ENCODE measurements at places on chromosomes 5 and 9. TPM values are rescaled to one million over a fixed set of nuclear protein-coding genes. Genes with fewer than 3 reads are reported as not detected.

GRCh38 chr5:15601274-15601673 lies 101.3 kb downstream of the FBXL7 start:
- no peak for DNase-seq
- no peaks in the 10 kb centered on the region for H3K4me1 ChIP-seq
- no peak overlapping the region for H3K4me3 ChIP-seq
- no peak overlapping the region for H3K27ac ChIP-seq

- H3K4me3 ChIP-seq, result no peak overlapping the region
- peaks cover 3% of the 10 kb centered on the region for H3K36me3 ChIP-seq
- DNase-seq, result no peak
Observed at GRCh38 chr5:131747180-131748105, 49.4 kb downstream of the FNIP1 start.

DNA sequence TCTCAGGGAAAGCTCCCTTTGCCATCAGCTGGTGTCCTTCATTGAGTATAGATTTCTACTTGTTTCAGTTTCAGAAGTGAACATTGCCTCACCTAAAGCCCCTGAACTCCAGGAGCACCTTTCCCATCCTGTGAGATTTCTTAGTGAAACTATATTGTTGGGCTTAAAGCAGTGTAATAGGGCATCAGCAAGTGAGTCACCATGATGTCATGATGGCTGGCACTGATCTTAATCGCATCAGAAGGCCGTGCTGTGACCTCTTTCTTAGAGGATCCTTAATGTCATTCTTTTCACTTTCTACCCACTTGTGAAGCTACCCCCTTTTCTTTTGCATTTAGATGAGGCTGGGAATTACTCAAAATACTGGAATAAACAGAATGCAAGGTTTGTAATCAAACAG lies 401.3 kb downstream of the MTRR start:
- no peak overlapping the region for H3K4me3 ChIP-seq
- no peaks in the 10 kb centered on the region for H3K4me1 ChIP-seq
- H3K36me3 ChIP-seq, result no peaks in the 10 kb centered on the region

- H3K4me3 ChIP-seq, result no peak overlapping the region
- H3K27ac ChIP-seq, result no peak overlapping the region
- DNase-seq, result no peak
- H3K27me3 ChIP-seq, result no peaks in the 10 kb centered on the region
- no peaks in the 10 kb centered on the region for H3K36me3 ChIP-seq
Observed at GRCh38 chr5:159478950-159479349, 148.7 kb upstream of the IL12B start.

DNA sequence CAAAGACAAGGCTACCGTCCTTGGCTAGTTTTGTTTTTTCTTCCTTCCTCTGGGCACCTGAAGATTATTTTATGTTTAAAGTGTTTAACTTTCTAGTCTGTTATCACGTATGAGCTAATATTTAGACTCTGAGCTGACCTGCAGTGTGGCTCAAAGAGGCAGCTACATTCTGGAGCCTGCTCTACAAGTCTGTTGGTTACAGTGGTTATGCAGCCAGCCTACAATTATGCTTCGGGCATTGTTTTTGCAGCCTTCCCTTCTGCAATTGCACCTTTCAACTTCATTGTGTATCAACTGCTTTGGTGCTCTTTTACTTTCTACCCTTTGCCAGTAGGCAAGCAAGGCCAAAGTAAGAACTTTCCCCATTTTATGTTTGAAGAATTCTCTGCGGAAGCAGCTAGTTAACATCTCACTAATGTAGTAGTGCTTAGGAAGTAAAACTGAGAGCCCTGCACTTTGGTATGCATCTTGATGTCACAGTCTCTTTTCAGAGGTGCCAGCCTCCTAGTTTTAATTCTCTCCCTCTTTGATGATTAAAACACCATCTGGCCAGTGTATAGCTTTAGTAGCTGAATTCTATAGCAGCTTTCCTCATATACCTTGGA lies 322.1 kb downstream of the FAM170A start:
- no peaks in the 10 kb centered on the region for H3K4me1 ChIP-seq
- no peaks in the 10 kb centered on the region for H3K27me3 ChIP-seq
- no peaks in the 10 kb centered on the region for H3K36me3 ChIP-seq
- no peak overlapping the region for H3K4me3 ChIP-seq
- no peak overlapping the region for H3K27ac ChIP-seq

GRCh38 chr5:82597437-82597836 lies 319.3 kb upstream of the RPS23 start:
- no peaks in the 10 kb centered on the region for H3K4me1 ChIP-seq
- no peaks in the 10 kb centered on the region for H3K27me3 ChIP-seq
- no peak for DNase-seq

DNA sequence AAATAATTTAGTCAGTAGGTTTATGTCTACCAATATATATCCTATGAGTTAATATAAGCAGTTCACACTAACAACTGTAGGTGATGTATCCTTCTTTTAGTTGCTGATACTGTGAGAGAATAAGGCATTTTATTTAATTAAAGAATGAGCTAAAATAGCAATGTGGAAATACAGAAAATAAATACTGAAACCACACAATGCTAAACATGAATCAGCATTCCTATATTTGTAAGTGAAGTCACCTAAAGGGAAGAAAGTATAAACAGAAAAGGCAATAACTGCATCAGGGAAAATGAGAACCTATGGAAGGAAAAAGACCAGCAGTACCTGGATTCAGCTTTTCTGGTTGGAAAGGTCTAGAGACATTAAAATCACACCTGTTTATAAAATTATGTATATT lies 336.0 kb downstream of the PDE4D start:
- H3K4me3 ChIP-seq, result no peak overlapping the region
- no peaks in the 10 kb centered on the region for H3K36me3 ChIP-seq
- no peaks in the 10 kb centered on the region for H3K27me3 ChIP-seq
- H3K4me1 ChIP-seq, result no peaks in the 10 kb centered on the region

DNA sequence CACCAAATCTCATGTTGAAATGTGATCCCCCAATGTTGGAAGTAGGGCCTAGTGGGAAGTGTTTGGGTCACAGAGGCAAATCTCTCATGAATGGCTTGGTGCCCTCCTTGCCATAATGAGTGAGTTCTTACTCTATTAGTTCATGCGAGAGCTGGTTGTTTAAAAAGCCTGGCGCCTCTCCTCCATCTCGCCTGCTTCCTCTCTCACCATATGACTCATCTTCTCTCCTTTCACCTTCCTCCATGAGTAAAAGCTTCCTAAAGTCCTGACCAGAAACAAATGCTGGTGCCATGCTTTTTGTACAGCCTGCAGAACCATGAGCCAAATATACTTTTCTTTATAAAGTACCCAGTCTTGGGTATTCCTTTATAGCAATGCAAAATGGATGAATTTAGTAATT lies 20.9 kb upstream of the ARHGAP26 start:
- no peaks in the 10 kb centered on the region for H3K27me3 ChIP-seq
- DNase-seq, result peak; percentile 8
- no peaks in the 10 kb centered on the region for H3K36me3 ChIP-seq

- H3K4me1 ChIP-seq, result no peaks in the 10 kb centered on the region
- no peak overlapping the region for H3K27ac ChIP-seq
- no peaks in the 10 kb centered on the region for H3K27me3 ChIP-seq
Observed at GRCh38 chr5:40594811-40595210, 84.9 kb upstream of the PTGER4 start.

DNA sequence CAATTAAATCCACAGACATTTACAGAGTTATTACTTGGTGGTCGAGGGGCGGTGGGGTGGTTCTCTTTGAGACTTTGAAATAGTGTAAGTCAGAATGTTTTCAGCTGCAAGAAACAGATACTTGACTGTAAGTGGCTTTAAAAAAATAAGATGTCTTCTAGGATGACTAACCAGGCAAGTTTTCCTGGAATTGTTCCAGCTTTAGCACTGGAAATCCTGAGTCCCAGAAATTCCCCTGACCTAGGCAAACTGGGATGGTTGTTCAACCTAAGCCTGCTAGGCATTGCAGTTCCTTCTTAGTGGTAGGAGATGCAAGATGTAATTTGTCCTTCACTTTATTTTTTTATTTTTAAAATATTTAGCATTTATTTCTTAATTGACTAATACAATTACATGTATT lies 169.5 kb upstream of the POC5 start:
- H3K4me3 ChIP-seq, result no peak overlapping the region
- no peaks in the 10 kb centered on the region for H3K36me3 ChIP-seq
- DNase-seq, result peak; percentile 2
- H3K4me1 ChIP-seq, result no peaks in the 10 kb centered on the region
- no peaks in the 10 kb centered on the region for H3K27me3 ChIP-seq

DNA sequence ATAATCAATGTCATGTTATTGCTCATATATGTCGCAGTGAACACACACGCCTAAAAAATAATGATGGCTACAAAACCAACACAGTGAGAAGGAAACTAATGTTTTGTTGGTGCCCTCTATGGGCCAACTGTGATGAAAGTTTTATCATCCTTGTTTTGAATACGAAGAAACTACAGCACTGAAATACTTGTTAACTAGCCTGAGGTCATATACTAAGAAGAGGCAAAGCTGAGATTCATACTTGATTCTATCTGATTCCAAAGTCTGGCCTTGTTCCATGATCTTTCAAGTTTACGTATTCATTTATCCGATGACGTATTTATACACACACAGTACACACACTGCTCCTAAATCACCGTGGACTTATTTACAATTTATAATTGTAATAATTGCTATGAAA lies 16.1 kb upstream of the DRD1 start:
- H3K27ac ChIP-seq, result no peak overlapping the region
- DNase-seq, result no peak

GRCh38 chr5:1246711-1247431 lies 21.7 kb downstream of the SLC6A18 start:
- peak; percentile 68 for DNase-seq
- H3K36me3 ChIP-seq, result no peaks in the 10 kb centered on the region
- no peak overlapping the region for H3K27ac ChIP-seq
- H3K27me3 ChIP-seq, result no peaks in the 10 kb centered on the region

DNA sequence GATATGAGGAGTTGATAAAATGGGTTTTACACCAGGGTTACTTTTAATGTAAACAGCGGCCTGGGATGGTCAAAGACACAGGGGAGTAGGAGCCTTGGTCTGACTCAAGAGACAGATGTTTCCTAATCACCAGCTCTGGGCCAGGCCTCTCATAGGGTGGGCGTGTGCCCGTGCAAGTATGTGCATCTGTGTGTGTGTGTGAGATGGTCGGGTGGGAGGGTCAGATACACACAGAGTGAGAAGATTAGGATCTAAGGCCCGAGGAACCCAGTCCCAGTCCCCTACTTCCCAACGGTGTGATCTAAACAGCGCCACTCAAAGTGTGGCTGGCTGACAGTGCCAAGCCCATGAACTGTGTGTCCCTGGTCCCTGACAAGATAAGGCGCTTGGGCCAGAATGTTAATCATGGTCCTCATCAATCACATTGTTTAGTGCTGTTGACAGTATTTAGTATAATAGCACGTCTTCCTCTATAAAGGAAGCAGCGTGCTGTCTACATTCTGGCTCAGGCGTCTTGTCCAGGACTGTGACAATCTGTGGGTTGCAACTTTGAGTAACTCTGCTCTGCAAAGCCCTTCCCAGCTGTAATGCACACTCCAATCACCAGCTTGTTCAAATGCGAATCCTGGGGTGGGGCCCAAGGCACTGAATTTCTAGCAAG lies 173.7 kb downstream of the DAB2IP start:
- no peak for DNase-seq
- H3K27ac ChIP-seq, result no peak overlapping the region
- H3K4me3 ChIP-seq, result no peak overlapping the region
- no peaks in the 10 kb centered on the region for H3K36me3 ChIP-seq

- no peaks in the 10 kb centered on the region for H3K27me3 ChIP-seq
- H3K27ac ChIP-seq, result no peak overlapping the region
- no peak overlapping the region for H3K4me3 ChIP-seq
Observed at GRCh38 chr5:134453016-134453415, 41.3 kb upstream of the CDKN2AIPNL start.

DNA sequence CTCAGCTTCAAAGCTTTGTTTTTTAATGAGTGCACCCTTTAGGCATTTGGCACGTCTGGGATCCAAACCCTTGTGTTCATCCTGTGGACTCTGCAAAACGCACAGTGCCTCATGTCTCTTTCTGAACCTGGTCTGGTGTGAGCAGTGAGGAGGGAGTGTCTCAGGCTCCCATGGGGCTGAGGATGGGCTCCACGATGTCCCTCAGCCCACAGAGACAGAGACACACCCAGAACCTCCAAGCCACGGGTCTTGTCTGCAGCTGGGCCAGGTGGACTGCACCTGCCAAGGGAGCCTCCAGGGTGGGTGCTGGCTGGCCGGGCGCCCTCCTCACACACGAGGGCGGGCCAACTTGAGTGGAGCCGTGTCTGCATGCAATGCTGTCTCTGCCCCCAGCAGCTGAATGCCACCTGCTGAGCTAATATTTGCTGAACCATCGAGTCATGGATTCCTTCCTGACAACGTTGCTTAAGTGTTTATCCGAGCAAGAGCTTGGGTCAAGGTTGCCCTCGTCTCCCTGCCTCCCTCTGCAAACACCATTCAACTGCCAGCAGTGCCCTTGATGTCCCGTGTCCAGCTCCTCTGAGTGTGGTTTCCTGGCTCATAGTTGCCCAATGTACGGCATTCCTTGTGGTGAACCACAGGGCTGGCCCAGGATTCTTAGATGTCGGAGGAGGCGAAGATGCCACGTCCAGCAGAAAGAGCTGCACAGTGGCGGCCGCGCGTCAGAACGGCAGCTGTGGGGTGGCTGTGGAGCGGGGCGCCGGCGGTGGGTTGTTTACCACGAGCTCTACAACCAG lies 31.4 kb upstream of the LPCAT1 start:
- H3K27me3 ChIP-seq, result no peaks in the 10 kb centered on the region
- H3K36me3 ChIP-seq, result no peaks in the 10 kb centered on the region
- no peak overlapping the region for H3K4me3 ChIP-seq
- H3K27ac ChIP-seq, result no peak overlapping the region

DNA sequence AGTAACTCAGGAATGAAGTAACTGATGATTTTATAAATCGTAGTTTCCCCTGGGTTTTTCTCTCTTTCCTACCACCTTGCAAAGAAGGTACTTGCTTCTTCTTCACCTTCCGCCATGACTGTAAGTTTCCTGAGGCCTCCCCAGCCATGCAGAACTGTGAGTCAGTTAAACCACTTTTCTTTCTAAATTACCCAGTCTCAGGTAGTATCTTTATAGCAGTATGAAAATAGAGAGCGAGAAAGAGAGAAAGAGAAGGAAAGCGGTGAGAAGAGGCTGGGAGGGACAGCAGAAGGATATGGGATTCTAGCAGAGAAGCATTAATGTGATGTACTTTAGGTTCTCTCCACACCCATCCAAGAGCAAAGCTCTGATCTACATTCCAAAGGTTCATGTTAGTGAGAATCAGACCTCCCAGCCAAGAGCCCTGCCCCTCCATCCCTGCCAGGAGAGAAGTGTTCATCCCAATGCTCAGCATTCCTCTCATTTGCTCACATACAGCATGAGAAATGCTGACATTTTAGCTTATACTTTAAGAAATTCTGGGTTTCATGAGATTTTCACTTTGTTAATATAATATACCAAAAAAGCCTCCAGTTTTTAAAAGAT lies 185.0 kb upstream of the PTGER4 start:
- DNase-seq, result no peak
- H3K27ac ChIP-seq, result no peak overlapping the region
- H3K4me1 ChIP-seq, result no peaks in the 10 kb centered on the region
- H3K4me3 ChIP-seq, result no peak overlapping the region
- no peaks in the 10 kb centered on the region for H3K27me3 ChIP-seq
- no peaks in the 10 kb centered on the region for H3K36me3 ChIP-seq

MYO10 gene
- 49.2 TPM for total RNA-seq

SLC46A2 gene
- total RNA-seq, result 0.27 TPM

EFNA5 gene
- total RNA-seq, result 5.7 TPM

IFNA2 gene
- not detected for total RNA-seq

HK3 gene
- total RNA-seq, result 0.67 TPM

PLAC8L1 gene
- total RNA-seq, result not detected

FSD1L gene
- 8.3 TPM for total RNA-seq

C7 gene
- total RNA-seq, result 257 TPM

MEGF10 gene
- not detected for total RNA-seq

FRRS1L gene
- total RNA-seq, result 0.33 TPM

FBP2 gene
- not detected for total RNA-seq

PNPLA7 gene
- total RNA-seq, result 23.6 TPM

RMRP gene
- 7,060 TPM for total RNA-seq
